ENCODE measurements at places on chromosomes 2 and 18. TPM values are rescaled to one million over a fixed set of nuclear protein-coding genes. Genes with fewer than 3 reads are reported as not detected.

GRCh38 chr2:141348481-141348880 lies 782.3 kb downstream of the LRP1B start:
- no peaks in the 10 kb centered on the region for H3K36me3 ChIP-seq
- no peak for DNase-seq
- H3K4me1 ChIP-seq = no peaks in the 10 kb centered on the region
- H3K27ac ChIP-seq = no peak overlapping the region

Gene MBOAT2
- 0.36 TPM for polyA plus RNA-seq

DNA sequence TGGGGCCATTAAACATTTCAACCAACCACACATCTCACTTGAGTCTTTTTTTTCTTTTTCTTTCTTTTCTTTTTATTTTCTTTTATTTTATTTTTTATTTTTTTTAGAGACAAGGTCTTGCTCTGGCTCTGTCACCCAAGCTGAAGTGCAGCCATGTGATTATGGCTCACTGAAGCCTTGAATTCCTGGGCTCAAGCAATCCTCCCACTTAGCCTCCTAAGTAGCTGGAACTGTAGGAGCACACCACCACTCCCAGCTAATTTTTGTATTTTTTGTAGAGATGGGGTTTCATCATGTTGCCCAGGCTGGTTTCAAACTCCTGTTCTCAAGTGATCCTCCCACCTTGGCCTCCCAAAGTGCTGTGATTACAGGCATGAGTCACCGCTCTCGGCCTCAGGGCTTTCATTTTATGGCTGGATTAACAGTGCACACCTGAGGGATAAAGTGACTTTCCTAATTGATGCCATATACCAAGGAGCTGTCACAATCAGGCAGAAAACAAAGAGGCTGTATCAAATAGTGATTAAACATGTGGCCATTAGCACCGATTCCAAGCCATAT lies 21.5 kb downstream of the KIAA2012 start:
- no peak overlapping the region for H3K27ac ChIP-seq
- no peaks in the 10 kb centered on the region for H3K4me1 ChIP-seq
- H3K27me3 ChIP-seq = no peaks in the 10 kb centered on the region
- no peak overlapping the region for H3K4me3 ChIP-seq

Gene CEP68
- 9.3 TPM for polyA plus RNA-seq

GRCh38 chr2:240319221-240319854 lies 116.1 kb upstream of the GPC1 start:
- peaks cover 75% of the 10 kb centered on the region for H3K27me3 ChIP-seq
- H3K36me3 ChIP-seq = no peaks in the 10 kb centered on the region
- no peak overlapping the region for H3K4me3 ChIP-seq
- H3K27ac ChIP-seq = no peak overlapping the region
- no peaks in the 10 kb centered on the region for H3K4me1 ChIP-seq

GRCh38 chr2:234703258-234703657 lies 206.4 kb upstream of the ARL4C start:
- H3K4me3 ChIP-seq = no peak overlapping the region
- peaks cover 21% of the 10 kb centered on the region for H3K4me1 ChIP-seq
- H3K27ac ChIP-seq = no peak overlapping the region
- no peaks in the 10 kb centered on the region for H3K27me3 ChIP-seq
- H3K36me3 ChIP-seq = no peaks in the 10 kb centered on the region

DNA sequence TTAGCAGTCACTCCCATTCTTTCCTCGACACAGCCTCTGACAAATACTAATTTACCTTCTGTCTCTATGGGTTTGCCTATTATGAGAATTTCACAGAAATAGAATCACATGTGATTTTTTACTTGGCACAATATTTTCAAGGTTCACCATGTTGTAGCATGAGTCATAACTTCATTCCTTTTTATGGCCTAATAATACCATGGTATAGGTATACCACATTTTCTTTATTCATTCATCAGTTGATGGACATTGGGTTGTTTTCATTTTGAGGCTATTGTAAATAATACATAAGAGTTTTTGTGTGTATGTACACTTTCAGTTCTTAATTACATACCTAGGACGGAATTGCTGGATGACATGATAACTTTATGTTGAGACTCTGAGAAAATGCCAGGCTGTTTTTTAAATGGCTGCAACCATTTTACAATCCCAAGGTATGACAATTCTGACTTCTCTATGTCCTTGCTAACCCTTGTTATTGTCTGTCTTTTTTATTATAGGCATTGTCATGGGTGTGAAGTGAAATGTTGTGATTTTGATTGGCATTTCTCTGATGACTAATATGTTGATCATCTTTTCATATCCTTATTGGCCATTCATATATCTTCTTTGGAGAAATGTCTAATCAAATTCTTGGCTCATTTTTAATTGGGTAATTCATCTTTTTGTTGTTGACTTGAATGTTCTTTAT lies 87.9 kb downstream of the IRS1 start:
- no peaks in the 10 kb centered on the region for H3K27me3 ChIP-seq
- DNase-seq = no peak
- H3K4me3 ChIP-seq = no peak overlapping the region

GRCh38 chr18:48049757-48050156 lies 119.3 kb upstream of the SMAD2 start:
- no peak overlapping the region for H3K27ac ChIP-seq
- H3K4me3 ChIP-seq = no peak overlapping the region
- H3K4me1 ChIP-seq = peaks cover 6% of the 10 kb centered on the region
- H3K27me3 ChIP-seq = no peaks in the 10 kb centered on the region
- H3K36me3 ChIP-seq = no peaks in the 10 kb centered on the region
- DNase-seq = no peak

DNA sequence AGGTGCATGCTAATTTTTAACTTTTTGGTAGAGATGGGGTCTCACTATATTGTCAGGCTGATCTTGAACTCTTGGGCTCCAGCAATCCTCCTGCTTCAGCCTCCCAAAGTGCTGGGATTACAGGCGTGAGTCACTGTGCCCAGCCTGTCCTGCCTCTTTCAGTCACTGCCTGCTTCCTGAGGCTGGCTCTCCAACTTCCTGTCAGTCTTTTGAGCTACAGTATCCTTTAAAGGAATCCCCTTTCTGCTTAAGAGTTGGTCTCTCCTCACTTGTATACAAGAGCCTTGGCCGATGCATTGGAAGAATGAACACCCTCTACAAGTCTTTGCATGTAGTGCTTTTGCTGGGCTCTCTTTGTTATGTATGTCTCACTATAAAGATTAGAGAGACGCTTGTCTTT lies 88.4 kb upstream of the SMAD2 start:
- DNase-seq = no peak
- peaks cover 12% of the 10 kb centered on the region for H3K27me3 ChIP-seq
- H3K27ac ChIP-seq = no peak overlapping the region
- H3K4me1 ChIP-seq = no peaks in the 10 kb centered on the region
- H3K4me3 ChIP-seq = no peak overlapping the region
- H3K36me3 ChIP-seq = no peaks in the 10 kb centered on the region

Gene CFAP210
- polyA plus RNA-seq = not detected

DNA sequence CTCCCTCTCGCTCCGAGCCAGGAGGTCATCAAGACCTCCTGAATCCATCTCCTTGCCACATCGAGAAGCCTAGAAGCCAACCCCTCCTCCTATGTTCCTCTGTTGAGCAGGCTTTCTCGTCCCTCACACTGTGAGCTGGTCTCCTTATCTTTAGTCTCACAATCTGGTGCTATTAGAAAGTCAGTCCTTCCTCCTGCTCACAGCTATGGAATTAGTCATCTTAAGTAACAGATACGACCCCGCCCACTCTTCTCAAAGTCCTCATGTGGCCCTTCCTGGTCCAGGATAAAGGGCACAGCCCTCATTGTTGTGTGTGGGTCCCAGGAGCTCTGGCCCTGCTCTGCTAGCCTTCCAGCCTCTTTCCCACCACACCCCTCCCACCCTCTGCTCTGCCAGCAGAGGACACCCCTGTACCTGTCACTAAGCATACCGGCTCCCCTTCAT lies 41.4 kb upstream of the TRIB2 start:
- no peaks in the 10 kb centered on the region for H3K27me3 ChIP-seq
- no peaks in the 10 kb centered on the region for H3K4me1 ChIP-seq
- no peak overlapping the region for H3K27ac ChIP-seq
- H3K4me3 ChIP-seq = no peak overlapping the region
- H3K36me3 ChIP-seq = no peaks in the 10 kb centered on the region

Gene INPP5D
- 16.1 TPM for polyA plus RNA-seq

Gene OTOS
- not detected for polyA plus RNA-seq

All from HepG2 (cell line).